ENCODE measurements at places on chromosomes 5 and 9.

DNA sequence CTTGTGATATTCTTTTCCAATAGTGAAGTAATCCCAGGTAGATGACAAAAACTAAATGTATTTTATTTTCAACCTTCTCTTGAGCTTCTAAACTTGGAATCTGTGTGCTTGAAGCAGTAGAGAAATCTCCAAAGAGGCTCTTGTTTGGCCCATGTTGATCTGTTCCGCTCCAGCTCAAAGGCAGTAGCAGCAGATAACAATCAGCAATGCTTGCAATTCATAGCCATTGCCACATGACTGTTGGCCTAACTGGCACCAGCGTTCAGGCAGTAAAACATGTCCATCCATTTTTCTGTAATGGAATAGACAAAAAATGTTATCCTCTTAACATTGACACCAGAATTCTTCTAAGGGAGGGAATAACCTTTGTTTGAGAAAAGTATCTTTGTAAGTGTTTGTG, 270.7 kb upstream of the MSX2 start:
- DNase-seq: peak; percentile 29

GRCh38 chr9:118609355-118610044, 759.7 kb downstream of the BRINP1 start:
- DNase-seq: no peak

- DNase-seq: peak; percentile 88
These were observed 106.3 kb upstream of the SSBP2 start for GRCh38 chr5:81856948-81857928.

DNA sequence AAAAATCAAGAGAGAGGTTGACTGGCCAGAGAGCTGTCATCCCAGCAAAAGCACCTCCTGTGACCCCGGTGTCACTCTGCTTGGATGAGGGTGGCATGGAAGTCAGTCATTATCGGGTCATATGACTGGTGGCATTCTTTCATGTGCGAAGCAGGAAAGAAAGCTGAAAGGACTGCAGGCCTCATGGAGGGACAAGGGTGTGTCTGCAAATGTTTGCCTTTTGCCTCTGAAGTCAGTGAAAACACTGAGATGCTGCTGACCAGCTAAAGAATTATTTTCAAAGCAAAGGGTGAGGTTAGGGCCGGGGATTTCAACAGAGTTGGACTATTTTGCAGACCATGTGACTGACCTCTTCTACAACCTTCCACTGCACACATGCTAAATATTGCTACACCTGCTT, 298.3 kb downstream of the CSNK1G3 start:
- DNase-seq: no peak

DNA sequence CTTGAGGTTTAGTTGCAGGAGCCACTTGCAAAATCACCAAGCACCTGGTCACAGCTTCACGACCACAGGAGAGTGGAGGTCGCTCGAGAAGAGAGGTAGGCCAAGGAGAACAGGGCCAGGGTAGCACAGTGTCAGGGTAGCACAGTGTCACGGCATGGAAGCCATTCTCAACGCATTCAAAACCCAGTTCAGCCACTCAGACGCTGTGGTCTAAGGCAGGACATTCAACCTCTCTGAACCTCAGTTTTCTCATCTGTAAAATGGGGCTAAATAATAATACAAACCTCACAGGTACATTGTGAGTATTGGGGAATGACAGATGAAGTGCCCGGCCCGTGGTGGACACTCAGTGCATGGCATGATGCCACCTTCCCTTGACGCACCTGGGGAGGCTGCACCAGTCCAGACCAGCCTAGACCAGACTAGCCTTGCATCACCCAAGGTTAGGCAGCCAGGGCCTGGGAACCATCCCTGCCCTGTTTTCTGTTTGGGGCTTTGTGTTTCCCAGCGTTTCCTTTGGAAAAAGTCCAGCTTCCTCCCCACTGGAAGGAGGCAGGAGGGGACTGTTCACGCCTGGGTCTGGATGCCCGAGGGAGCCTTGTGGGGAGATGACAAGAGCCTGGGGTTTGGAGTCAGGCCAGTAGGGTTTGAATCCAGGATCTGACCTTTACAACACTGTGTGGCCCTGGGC, 7.8 kb upstream of the LMX1B start:
- no peak for DNase-seq

- no peak for DNase-seq
These were observed 82.2 kb downstream of the SMIM23 start for GRCh38 chr5:171867786-171868185.

DNA sequence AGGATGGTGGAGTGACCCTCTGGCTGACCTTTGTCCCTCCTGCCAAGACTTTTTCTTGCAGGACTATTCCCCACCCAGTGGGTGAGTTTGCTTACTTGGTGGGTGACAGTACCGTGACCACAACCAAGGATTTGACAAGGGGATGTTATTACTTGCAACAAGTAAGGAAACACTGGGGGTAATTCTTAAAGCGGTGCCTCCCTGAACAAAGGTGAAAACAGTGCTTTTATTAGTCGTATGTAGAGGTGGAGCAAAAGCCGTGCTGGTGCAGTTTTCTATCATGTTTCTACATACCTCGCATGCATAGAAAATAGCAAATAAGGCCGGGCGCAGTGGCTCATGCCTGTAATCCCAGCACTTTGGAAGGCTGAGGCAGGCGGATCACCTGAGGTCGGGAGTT, 41.0 kb upstream of the KDM4C start:
- DNase-seq: no peak

GRCh38 chr9:84435902-84436301, 95.3 kb upstream of the SLC28A3 start:
- no peak for DNase-seq

DNA sequence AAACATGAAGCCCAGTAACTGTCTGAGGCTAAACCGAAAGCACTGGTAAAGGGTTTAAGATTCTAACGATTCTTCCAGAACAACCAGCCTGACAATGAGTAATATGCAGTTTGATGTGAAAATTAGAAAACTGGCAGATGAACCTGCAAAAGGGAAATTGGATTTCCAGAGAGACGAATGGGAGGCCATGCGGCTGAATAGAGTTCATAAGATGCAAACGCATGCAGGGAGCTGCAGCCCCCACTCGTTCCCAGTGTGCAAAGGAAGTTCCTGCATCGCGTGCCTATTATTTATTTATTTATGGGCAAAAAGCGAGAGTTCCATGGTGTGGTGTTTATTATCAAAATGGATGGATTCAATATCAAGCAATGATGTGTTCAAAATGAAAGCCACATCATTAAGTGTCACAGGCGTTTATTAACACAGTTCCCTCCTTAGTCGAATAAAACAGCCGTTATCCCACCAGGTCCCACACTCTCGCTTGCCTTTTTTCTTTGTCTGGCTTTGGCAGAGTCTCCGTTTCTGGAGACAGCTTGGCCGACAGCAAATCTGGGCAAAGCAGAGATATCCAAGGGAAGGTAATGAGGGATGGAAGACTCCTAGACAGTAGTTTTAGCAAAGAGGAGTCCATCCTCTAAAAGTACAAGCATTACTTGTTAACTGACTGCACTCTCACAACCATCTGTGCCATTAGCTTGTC, 451.4 kb downstream of the KDM4C start:
- no peak for DNase-seq

DNA sequence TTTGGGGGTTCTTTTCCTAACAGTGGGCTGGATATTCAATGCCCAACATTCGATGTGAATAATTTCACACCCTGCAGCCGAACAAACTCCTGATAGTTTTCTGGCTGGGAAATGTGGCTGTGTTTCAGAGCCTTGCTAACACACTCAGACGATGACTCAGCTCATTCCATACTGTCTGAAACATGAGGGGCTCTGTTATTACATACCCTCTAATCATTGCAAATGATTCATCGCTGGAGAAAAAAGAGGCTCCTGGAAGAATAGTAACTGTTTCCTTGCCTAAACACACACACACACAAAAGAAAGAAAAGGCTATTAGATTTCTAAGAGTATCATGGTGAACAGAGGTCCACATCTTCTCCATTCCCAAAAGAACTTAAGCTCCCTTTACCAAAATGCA, 75.8 kb downstream of the OXCT1 start:
- peak; percentile 39 for DNase-seq

DNA sequence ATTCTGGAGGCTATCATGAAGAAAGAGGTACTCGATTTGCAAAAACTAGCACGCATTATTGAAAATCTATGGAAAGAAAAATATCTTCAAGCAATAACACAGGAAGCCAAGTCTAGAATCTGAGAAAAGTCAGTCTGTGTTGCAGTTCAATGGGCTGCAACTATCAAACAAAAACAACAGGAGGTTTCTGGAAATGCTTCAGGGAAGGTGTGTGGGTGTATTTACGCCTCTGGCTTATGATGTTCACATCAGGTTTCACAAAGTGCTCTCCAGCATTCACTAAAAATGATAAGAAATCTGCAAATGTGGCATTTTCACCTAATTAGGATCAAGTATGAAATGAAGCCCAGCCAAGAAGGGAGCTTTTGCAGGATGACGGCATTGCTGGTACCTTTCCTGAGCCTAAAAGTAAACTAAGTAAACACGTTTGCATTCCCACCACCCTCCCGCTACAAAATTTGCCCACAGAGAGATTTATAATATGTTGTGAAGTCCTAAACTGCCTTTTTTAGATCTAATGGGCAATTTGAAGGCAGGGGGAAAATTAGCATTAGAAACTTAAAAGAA, 146.4 kb downstream of the GABRB2 start:
- DNase-seq: no peak

- DNase-seq: peak; percentile 46
These were observed 77.8 kb upstream of the SHISAL2B start for GRCh38 chr5:64612344-64612961.
